Omental fat pad (tissue), 4 donors: ENCODE measurements at places on chromosomes 3 and 15. TPM values are rescaled to one million over a fixed set of nuclear protein-coding genes. Genes with fewer than 3 reads are reported as not detected.

The SNTN gene
- not detected for total RNA-seq

The FYCO1 gene
- 44.7 TPM for total RNA-seq

The CLASP2 gene
- 26.1 TPM for total RNA-seq

The MED12L gene
- total RNA-seq, result 0.37 TPM

GRCh38 chr3:99175276-99175812, 273.8 kb upstream of the DCBLD2 start:
- DNase-seq, result no peak

DNA sequence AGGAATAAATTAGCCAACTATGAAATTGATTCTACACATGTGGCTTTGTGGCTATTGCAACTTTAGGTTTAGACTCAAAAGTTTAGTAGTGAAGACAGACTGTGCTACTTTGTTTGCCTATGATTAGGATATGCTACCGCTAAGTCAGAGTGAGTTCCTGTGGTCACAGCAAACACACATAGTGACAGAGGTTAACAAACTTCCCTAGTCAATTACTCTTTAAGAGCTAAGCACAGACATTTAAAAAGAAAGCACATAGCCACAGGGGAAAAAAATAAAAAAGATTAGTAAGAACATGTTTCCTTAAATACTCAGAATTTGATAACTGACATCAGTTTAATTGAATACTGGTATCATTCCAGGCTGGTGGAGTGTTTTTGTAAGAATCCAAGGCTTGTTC, 207.1 kb downstream of the GBE1 start:
- DNase-seq, result no peak

GRCh38 chr3:185504636-185505035, 5.8 kb upstream of the TMEM41A start:
- DNase-seq, result no peak

DNA sequence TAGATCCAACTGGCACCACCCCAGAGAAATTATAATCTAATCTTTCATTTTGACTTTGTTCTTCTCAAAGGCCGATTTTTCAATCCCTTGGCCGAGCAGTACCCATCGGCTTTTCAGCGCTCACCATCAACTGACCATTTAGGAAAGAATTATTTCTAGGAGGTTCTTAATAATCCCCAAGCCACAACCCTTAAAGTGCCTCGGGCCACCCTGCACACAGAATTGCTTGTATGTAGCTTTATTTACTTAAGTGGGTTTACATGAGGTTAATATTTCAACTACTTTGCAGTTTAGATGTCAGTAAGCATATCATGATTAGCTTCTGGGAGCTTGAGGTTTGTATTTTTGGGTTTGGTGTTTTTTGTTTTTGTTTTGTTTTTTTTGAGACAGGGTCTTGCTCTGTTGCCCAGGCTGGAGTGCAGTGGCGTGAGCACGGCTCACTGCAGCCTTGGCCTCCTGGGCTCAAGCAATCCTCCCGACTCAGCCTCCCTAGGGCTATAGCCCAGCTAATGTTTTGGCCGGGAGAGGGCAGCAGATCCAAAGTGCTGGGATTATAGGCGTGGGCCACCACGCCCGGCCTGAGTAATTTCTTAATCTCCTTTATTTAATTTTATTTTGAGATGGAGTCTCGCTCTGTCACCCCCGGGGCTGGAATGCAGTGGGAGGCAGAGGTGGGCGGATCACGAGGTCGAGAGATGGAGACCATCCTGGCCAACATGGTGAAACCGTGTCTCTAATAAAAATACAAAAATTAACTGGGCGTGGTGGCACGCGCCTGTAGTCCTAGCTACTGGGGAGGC, 801 bp upstream of the CDAN1 start:
- no peak for DNase-seq

DNA sequence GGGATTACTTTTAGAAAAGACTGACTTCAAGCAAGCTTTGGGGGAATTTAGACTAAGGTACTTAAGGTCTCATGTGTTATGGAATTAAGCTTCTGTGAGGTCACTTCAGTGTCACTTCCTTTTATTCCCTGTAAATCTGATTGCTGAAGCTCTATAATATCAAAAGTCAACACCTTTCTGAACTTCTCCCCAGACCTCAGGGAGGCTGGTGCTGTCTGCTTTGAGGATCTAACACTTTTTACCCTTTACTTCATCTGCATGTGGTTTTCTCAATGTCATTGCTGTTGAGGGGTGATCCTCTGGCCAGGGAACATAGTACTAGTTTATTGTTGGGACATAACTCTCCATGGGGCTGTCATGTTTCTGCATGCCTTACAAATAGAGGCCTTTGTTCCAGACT, 41.8 kb upstream of the RASGRF1 start:
- no peak for DNase-seq

- no peak for DNase-seq
Observed at GRCh38 chr3:107796791-107797190, 274.0 kb downstream of the BBX start.

- DNase-seq, result no peak
Observed at GRCh38 chr15:63063164-63063756, 20.7 kb downstream of the TPM1 start.
